ENCODE measurements at places on chromosomes 3 and 15.

- no peak for DNase-seq
Measured at GRCh38 chr15:93989440-93989998, 241.8 kb upstream of the MCTP2 start.

GRCh38 chr15:78976691-78977090 lies 31.8 kb upstream of the CTSH start:
- DNase-seq: no peak

DNA sequence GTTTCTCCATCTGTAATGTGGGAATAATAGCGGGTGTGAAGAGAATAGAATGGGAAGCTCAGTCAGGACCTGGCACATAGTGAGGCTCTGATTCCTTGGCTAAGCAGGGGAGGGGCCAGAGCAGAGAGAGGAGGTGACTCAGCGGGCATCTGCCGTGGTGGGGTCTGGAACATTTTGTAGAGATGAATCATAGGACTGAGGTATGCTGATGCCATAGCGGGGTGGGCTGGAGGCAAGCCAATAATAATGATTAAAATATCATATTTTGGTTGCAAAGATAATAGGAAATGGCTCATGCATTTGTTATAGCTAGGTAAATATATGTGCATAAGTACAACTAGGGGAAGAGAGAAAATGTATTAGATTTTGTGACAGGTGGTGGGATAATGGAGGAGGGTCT lies 11.2 kb downstream of the TGM4 start:
- DNase-seq: peak; percentile 88

GRCh38 chr3:112498914-112499711 lies at the start of gene BTLA:
TSS of gene BTLA (minus strand) at chr3:112499472. CDS start at chr3:112499358, 114 bp downstream.
- DNase-seq: no peak

- DNase-seq: no peak
Measured at GRCh38 chr15:78001656-78002055, 75.9 kb downstream of the TBC1D2B start.

GRCh38 chr3:45123030-45123429 lies 23.1 kb downstream of the CDCP1 start:
- peak; percentile 96 for DNase-seq

GRCh38 chr3:30492322-30493192 lies 113.8 kb upstream of the TGFBR2 start:
- peak; percentile 77 for DNase-seq

DNA sequence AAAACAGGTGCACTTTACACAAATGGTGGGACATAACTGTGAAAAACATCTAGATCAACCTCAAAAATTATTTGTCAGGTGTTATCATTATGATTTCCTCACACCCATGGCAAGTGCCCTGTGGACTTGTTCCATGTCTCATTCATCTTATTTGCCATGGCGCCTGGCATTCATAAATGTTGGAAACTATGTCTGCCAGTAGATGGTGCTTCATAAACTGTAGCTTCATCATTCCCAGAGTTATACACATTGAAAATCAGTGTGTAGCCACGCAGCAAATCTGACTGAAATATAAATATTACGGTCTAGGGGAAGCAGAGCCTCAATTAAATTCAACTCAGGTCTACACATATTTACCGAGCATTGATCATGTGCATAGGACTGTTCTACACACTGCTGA lies 90.7 kb downstream of the IMPG2 start:
- peak; percentile 7 for DNase-seq

DNA sequence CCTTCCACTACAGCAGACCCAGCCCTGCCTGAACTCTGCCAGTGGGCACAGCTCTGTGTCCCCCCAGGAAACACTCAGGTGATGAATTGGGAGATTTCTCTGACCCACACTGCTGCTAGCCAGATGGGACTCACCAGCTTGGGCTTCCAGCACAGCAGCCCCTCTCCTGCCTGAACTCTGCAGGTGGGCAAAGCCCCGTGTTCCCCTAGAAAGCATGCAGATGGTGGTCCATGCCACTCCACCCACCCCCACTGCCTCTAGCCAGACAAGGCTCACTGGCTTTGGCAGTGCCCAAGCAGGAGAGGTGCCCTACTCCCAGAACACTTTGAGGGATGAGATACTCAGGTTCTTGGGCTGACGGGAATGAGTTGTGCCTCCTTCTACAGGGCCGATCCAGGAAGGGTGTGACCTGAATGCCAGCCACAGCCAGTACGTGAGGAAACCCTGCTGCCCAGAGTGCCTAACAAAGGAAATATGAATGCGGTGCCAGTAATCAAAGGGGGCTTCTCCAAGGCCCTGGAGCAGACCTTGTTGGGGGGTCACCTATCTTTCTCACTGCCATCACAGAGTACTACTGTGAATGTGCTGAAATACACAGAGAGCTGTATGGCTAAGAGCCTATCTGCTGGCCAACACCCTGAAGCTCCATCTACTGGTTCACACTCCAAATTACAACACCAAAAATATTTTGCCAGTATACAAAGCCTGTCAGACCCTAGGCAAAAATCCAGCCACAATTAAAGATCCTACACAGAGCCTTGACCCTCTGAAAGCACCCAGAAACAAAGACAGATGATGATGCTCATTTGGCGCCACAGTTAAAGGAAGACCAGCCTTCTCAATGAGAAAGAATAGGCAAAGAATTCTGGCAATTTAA lies 61.9 kb downstream of the BTLA start:
- DNase-seq: peak; percentile 44

- no peak for DNase-seq
Measured at GRCh38 chr3:150239766-150240165, 168.3 kb upstream of the TSC22D2 start.

- no peak for DNase-seq
Measured at GRCh38 chr3:196756732-196757131, 17.1 kb downstream of the PAK2 start.

DNA sequence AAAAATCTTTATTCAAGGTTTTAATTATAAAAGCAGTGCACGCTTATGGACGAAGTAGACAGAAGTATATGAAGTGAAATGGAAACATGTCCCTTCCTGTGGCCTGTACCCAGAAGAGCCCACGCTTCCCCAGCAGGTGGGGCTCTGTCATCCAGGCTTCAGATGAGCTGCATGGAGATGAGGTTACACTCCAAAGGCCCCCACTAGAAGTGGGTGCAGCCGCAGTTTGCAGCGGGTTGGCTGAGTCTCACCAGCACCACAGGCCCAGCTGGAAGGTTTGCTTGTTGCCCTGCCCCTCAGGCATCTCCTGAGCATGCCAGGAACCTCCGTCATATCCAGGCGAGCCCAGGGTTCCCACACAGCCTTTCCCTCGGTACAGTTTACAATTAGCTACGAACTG lies 33.1 kb downstream of the PRR20G start:
- DNase-seq: no peak

DNA sequence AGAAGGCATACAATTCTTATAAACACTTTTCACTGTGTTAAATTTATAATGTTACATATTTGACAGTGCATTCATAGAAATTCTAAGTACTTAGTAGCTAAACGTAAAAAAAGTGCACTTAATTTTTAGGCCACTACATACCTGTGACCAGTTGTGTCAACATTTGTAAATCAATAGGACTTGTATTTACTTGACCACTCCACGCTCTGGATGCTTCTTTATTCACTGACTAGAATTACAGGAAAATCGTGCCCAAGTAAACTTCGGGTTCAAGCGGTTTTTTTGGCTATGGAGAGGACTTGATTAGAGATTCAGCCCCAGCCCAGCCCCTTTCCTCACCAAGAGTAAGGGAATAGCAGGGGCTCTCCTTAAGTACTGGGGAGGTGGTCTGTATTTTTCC lies 21.8 kb downstream of the WDR53 start:
- DNase-seq: no peak

GRCh38 chr15:47890397-47891150 lies 173.3 kb downstream of the SEMA6D start:
- DNase-seq: no peak

DNA sequence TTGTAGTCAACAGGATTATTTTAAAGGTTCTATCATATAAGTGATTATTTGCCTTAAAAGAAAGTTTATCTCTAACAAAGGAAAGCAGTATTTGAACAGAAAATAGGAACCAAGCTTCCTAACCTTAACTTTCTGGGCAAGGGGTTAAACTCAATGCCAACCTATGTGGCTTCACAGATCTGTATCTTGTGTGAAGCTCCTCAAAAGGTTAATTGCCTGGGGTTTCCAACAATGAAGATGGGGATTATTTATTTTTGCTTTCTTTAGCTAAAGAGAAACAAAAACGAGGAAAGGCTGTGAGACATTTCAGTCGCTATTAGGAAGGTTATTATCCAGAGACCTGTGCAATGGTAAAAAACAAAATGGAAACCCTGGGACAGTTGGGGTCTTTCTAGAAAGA lies 1.1 kb upstream of the WDR82 start:
- no peak for DNase-seq

- no peak for DNase-seq
Measured at GRCh38 chr3:161333696-161334095, 37.6 kb downstream of the SPTSSB start.

DNA sequence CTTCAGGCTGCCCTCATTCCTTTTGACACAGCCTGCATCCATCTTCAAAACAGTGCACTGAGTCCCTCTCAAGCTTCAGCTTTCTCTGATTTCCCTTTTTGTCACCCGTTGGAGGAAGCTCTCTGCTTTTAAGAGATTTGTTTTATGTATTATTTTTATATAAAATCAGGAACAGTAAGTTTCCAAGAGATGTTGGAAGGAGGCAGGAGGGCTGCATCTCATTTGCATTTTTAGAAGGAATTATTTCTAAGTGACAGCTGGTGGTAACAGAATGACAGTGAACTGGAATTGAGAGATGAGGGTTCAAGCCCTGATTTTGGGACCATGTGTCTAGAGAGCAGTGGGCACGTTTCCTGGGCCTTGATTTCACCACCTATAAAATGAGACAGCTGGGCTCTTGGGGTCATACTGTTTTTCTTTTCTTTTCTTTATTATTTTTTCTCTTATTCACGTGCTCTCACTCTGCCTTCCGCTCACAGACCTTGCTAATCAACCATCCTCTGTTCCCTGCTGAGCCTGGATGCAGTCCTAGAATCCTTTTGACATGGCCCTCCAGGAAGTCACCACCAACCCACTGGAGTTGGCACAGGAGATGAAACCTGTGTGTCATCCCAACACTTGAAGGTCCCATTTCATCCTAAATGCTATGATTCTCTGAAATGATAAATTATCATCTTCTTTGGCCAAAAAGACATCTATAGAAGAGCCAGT lies 148.6 kb downstream of the CACNA2D3 start:
- DNase-seq: no peak

DNA sequence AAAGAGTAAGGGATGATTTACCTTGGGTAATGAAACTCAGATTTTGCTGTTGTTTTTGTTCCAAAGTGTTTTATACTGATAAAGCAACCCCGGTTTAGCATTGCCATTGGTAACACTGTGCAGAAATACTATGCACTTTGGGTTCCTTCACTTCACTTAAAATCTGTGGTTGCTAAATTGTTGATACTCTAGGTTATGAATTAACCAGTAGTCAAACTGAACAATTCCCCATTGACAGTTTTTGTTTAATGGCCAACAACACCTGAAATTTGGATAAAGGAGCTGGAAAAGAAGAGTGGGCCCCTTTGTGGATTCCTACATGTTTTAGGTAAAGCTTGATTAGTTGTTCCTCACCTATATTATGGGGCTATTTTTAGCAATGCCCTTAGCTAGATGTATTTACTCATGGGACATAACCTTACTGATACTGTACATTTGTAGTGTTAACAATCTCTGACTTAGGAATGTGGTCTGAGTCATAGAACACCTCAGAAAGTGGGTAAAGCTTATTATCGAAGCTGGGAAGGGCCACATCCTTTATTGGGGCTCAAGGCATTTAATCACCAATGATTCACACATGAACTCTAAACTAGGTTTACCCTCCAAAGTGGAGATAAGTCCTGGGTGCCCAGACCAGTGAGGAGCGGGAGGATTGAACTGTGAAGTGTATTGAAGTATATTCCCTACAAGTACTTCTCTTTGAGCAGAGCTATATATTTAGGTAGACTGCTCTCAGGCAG lies 29.5 kb upstream of the THRB start:
- no peak for DNase-seq

DNA sequence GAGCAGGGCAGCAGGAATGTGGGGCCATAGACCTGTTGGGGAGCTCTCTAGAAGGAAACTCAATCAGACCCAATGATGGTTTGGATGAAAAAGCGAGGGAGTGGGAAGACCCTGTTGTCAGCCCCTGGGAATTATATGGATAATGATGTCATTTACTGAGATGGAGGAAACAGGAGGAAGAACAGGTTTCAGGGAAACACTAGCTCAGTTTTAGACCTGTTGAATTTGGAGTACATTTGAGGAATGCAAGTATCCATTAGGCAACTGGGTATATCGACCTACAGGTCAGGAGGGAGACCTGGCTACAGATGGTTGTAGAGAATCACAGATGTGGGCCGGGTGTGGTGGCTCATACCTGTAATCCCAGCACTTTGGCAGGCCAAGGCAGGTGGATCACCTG lies 266.9 kb upstream of the NR2E3 start:
- no peak for DNase-seq

- DNase-seq: peak; percentile 97
Measured at GRCh38 chr3:129829640-129830039, 63.9 kb downstream of the TMCC1 start.

GRCh38 chr3:188403404-188403803 lies 249.4 kb downstream of the LPP start:
- DNase-seq: no peak

GRCh38 chr3:24451461-24452099 lies 43.1 kb downstream of the THRB start:
- no peak for DNase-seq

DNA sequence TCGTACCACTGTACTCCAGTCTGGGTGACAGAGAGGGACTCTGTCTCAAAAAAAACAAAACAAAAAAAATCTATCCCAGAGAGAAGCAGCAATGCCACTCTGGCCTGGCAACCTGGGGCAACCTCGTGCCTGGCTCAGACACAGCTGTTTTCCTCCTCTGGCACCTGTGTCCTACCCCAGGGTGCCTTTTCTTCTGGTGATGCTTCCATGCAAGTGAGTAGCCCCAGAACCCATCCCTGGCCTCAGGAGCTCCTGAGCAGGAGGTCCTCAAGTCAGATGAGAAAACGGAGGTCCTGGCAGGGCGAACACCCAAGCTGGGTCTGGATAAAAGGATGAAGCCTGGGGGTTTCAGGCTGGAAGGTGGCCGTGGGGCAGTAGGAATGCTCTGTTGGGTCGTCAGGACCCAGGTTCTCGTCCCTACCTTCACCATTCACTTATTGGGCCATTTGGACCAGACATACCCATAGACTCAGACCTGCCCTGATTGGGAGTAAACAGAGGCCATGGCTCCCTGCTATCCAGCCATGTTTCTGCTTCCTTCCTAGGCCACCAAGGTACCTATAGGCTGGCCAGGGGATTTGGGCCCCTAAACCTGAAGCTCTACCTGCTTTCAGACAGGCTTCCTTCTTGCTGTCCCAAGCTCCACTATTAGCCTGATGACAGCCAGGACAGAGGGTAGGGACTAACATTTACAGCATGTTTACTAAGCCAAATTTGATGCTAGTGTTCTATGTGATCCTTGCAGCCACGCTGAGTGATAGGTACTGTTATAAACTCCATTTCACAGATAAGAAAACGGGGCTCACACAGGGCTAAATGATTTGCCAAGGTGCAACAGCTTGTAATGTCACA lies 102.2 kb downstream of the DAPK2 start:
- DNase-seq: no peak

DNA sequence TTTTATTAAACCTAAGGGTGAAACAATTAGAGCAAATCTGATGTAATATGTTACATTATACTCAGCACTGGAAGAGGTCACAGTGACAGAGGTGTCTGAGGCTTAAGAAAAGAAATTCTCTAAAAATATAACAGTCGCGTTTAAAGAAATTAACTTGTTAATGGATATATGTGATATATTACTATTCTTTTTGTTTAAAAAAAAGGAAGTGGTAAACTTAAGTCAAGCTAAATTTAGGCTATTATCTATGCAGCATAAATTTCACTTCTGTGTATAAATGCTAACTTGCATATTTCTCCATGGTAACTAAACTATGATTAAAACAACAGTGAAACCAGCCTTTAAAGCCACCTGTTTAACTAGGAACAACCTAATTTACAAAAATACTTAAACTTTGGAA lies 191.3 kb downstream of the FOXP1 start:
- DNase-seq: no peak
